ENCODE measurements at places on chromosomes 11 and 22.

DNA sequence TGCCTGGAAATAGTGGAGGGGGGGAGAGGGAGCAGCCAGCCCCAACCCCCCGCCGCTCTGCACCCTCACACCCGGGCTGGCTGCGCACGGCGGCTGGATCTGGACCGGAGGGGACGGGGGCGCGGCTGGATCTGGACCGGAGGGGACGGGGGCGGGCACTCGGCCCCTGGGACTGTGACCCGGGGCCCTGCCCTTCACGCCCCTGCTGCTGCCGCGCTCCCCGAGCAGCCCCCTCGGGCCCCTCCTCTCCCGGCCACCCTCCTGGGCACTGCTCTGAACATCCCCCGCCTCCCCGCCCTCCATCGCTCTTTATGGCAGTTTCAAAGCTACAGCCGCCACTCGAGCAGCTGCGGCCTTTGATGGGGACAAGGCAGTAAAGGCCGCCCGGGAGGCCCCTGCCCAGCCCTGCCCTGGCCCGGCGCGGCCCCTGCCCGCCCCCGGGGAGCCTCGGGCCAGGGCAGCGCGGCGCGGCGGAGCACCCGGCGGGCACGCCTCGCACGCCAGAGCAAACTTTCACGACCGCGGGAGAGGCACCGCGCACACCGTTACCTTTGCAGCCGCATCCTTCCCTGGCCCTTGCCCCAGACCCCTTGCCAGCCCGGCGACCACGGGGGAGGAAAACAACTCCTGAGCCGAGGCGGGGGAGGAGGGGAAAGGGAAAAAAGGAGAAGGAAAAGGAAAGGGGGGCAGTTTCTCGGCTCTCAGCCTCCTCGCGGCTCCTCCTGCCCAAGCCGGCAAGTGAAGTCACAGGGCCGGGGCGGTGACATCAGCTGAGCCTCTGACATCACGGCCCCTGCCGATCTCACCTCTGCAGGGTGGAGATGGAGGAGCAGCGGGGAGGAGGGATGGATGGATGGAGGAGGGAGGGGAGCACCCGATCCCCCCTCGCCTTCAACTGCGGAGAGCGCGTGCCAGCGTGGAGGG is 13.1 kb upstream of the TCF20 start:
- DNase-seq = no peak

- DNase-seq = no peak
Measured at GRCh38 chr11:13784855-13785254, 116.4 kb downstream of the FAR1 start.

GRCh38 chr11:55263081-55263480 is 1.1 kb downstream of the TRIM48 start:
- no peak for DNase-seq

DNA sequence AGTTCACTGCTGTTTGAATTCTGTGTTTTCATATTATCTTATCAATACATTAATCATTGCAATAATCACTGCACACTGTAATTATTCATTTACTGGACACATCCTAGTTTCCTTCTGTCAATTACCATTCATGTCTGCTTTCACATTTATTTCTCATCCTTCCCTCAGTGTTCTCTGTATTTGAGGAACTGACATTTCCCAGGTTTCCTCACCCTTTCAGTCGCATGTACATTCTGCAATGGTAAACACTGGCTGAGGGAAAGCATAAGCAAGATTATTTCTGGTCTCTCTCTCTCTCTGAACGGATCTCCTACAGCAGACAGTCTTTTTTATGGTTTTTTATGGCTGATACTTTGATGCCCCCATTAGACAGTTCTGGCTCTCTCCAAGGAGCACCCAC is 4.2 kb upstream of the HBD start:
- DNase-seq = no peak

- no peak for DNase-seq
Measured at GRCh38 chr11:12127206-12127898, 17.0 kb downstream of the MICAL2 start.

- no peak for DNase-seq
Measured at GRCh38 chr11:118886681-118887111, 3.0 kb downstream of the CXCR5 start.

DNA sequence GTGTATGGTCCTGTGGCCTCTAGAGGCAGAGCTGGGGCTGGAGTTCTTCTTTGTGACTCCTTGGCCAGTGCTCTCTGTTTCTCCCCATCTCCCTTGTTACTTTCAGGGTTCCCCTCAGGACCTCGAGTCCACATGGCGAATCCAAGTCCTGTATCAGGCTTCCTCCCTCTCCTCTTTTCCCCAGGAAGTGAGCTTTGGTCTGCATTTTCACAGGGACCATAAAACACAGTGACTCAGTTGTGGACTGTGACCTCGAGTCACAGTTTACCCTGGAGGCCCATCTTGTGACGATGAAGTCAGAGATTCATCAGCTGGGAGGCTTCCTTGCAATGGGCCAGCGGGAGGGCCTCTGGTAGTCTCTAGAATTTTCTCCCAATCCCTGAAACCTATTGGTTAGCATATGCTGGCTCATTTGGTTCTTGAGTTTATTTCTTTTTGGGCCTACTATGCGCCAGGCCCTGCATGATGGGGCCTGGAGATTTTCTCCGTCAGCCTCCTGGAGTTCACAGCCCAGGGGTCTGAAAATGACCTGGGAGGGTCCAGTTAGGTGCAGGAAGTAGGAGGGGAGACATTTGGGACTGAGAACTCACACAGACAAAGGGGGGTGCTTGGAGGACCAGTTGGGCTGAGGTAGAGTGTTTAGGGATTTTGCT is 100.8 kb downstream of the KIAA1671 start:
- DNase-seq = peak; percentile 69

DNA sequence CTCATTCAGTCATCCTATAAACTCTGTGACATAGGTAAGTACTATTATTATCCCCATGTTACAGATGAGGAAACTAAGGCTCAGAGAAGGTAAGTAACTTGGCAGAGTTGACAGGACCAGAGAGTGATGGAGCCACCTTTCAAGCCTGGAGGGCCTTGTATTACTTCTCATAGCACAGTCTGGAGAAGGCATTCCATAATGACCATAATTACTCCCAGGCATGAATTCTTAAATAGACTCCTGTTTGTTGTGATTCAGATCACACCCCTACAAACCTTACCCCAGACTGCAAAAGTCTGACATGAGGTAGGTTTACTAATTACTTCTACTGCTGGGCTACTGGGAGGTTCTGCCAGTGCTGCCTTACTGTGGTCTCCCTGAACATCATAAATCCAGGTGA is 77.0 kb downstream of the CD44 start:
- DNase-seq = no peak

GRCh38 chr11:93532281-93532789 is 10.9 kb downstream of the SMCO4 start:
- no peak for DNase-seq

DNA sequence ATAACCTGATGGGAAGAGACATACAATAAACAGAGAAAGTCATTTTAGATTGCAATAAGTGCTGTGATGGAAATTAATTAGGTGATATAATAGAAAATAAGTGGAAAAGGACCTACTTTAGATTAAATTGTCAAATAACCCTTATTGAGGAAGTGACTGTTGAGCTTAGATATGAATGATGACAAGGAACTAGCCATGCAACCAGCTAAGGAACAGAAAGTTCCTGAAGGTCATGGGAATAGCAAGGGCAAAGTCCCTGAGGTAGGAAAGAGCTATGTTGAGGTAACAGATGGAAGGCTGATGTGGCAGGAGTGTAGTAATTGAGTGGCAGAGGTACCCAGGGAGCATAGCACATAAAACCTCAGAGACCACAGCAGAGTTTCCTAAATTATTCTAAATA is 135.2 kb downstream of the WNT11 start:
- no peak for DNase-seq

DNA sequence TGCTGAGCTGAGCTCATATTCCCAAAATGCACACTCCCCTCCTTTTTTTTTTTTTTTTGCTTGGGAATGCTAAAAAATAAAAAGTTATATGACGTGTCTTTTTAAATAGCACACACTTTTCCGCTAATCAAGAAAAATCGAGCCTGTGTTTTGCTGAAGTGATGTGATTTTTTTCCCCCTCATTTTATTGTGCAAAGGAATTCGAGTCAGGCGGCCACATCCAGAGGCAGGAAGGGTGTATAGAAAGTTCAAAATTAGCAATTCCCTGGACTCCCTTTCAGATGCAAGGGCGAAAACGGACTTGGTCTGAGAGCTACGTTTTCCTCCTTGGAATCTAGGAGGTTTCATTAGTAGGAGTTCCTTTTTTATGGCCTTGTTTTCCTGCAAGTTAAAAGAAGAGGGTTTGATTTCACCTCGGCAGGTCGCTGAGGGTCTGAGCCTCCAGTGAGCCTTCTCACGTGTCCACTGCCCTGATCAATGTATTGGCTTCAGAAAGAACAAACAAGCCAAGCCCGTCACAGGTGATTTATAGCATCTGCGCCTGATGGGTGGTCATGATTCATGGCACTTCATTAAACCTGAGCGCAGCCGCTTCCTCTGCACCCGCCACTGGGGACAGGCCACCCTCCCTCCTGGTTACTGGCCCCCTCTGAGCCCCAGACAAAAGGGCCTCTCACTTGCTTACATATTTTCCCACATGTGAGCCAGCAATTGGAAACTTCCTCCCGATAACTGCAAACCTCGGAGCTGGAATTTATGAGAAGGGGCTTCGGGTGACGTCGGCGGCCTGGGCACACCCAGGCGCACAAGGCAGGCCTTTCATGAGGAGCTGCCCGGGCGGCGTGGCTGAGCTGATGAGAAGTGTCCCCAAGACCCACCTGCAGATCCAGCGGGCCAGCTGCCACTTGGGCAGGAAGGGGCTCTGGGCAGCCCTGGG is 64.4 kb upstream of the LINC01488 start:
- DNase-seq = no peak

DNA sequence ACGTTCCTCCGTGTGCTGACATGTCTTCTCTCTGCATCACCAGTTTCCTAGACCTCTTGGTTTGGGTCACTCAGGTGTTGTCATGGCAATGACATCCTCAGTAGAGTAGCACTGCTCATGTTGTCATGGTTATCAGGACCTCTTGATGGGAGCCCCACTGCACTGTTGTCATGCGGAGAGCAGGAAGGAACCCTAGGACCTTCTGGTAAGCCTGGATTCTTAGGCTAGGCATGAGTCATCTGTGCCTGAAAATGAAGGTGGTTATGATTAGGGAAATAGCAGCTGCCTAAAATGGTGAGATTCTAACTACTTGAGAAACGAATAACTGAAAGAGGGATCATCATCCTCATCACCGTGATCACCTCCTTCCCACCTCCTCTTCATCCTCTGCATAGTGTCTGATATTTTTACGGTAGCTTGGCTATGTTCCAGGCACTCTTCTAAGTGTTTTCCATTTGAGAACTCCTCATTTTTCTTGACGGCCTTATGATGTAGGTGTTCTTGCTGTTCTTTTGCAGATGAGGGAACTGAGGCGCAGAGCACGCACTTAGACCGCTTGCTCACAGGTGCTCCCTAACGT is 858.4 kb downstream of the NTM start:
- no peak for DNase-seq

DNA sequence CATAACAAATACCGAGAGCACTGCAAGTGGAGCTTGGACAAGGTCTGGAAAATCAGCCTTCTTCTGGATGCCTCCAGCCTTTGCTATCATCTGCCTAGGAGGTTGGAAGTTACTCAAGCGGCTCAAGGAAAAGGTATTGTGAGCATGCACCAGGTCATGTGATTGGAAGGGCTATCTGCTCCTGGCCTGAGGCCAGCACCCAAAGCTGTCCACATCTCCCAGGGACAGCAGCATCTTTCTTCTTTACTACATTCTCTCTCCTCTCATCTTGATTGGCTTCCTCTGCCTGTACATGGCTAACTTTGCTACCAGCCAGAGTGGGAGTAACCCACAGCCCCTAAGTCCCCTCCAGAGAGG is 44.2 kb upstream of the AMPD3 start:
- DNase-seq = no peak

GRCh38 chr22:42934338-42934737 is 77.3 kb upstream of the ARFGAP3 start:
- no peak for DNase-seq

DNA sequence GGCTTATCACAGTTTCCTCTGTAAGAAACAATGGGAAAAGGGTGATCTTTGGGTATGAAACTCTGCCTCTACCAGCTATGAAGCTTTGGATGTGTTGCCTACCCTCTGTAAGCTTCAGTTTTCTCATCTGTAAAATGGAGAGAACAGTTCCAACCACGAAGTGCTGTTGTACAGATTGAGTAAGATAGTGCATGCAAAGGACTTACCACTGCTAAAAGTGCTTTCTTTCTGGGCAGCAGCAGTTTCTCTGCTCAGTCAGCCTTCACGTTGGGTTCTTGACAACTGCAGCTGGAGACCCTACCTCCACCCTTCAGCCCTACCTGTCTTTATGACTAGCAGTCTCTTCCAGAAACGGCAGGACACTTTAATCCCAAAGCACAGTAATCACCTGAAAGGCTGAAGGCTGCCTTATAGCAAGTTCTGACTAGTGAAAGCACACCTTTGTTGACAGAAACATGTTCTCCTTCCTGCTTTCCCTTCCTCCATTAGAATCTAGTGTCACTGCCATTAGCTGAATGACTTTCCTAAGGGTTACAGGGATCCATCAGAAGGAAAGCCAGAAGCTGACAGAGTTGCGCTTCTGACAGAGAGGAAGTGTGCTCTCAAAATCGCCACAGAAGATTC is 91.4 kb downstream of the RPL27A start:
- no peak for DNase-seq

DNA sequence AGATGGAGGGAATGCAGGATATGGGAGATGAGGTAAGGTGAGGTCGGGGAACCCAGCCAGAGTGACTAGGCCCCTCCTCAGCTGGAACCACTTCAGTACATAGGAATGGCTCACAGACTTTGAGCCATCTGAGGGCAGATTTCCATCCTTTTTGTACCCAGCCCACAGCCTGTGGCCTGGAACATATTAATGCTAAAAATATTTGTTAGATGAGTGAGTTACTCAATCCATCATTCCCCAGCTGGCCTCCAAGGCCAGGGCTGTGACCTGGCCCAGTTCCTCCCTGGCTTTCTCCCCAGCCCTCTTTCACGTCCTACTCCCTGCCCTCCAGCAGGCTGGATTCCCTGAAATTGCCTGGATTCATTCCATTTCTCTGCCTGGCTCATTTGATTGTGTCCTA is 57.2 kb upstream of the PRDM11 start:
- DNase-seq = peak; percentile 33

DNA sequence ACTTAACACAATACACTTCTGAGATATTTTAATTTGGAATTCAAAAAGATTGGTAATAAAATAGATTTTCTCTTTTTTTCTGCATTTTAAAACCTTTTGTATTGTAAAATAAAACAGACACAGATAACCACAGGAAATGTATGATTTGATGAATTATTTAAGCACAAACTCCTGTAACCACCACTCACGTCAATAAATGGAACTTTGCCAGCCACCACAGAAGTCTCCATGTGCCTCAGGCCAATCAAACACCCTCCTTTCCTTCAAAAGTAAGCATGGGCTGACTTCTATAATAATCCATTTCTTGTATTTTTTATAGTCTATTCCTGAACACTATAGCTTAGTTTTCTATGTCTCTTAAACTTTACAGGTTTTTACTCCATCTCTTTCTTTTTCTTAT is 721.7 kb downstream of the DLG2 start:
- DNase-seq = no peak

DNA sequence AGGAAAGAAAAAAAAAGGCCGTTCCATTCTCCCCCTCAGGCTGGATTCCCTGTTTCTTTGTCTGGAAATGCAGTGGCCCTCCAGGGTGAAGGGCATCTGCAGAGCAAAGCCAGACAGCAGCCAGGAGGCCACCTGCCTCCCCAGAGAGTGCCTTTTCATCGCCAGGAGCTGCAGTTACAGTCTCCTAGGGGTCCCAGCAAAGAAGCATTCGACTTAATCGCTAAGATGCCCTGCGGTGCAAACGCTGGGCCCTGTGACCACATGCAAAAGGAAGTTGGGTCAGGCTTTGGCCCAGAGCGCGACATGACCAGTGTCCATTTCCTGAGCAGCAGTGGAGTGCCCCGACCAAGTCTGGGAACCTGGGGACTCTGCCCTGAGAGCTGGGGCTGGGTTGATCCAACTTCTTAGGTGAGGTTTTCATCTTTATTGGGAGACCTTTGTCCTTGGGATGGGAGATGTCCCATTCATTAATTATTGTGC is 304.6 kb downstream of the OPCML start:
- DNase-seq = no peak

All from RKO (cell line).